ENCODE measurements at places on chromosomes 12 and 14.

- no peak for DNase-seq
Measured at GRCh38 chr14:33465846-33466700, 484.8 kb downstream of the EGLN3 start.

GRCh38 chr14:77094672-77095284 lies 3.3 kb upstream of the CIPC start:
- DNase-seq: peak; percentile 75

GRCh38 chr14:51738754-51739153 lies 87.0 kb downstream of the FRMD6 start:
- no peak for DNase-seq

DNA sequence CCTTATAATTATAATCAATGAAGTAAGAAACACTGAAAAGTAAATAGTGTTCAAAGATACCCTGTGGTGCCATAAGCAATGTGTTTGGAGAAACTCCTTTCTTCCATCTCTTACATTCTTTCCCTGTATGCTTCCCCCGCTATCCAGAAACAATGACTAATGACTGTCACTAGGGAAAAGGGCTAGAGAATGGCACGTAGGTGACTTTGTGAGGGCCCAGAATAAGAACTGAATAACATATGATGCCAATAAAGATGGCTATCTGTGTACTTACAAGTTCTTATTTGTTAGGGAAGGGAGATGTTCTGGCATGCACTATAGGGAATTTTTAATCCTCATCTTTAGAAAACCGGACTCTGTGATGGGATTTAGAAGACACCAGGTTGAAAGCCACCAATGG lies 4.7 kb upstream of the KRT7 start:
- no peak for DNase-seq

DNA sequence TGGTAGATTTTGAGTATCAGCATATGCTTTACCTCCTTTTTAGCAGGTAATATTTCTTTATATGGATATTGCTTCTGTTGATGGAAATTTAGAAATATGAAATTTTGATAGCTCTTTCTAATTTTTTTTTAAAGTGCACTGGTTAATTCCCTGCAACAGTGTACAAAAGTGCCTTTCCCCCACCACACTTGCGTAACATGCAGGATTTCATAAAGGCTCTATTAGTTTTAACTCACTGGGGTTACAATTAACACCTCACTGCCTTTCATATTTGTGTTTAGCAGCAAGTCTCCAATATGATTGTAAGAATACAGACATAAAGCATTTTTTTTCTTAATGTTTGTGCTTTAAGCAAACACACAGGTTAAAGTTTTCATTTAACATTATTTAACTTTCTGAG lies 25.6 kb downstream of the MNAT1 start:
- no peak for DNase-seq

DNA sequence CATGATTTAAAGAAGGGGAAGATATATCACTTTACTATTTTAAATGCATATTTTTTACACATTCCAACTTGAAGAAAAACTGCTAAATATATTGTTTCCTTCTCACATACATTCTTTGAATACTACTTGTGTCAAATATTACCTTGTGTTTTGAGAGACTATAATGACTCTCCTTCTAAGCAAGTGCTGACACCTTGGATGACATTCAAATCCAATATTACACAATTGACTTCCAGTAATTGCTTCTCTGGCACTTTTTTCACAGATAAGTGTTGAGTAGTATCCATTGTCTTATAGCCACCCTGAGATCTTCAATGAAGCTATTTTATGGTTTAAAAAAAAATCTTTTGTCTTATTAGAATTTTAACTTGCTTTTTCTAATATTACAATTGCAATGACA lies 61.2 kb upstream of the ST8SIA1 start:
- DNase-seq: no peak

DNA sequence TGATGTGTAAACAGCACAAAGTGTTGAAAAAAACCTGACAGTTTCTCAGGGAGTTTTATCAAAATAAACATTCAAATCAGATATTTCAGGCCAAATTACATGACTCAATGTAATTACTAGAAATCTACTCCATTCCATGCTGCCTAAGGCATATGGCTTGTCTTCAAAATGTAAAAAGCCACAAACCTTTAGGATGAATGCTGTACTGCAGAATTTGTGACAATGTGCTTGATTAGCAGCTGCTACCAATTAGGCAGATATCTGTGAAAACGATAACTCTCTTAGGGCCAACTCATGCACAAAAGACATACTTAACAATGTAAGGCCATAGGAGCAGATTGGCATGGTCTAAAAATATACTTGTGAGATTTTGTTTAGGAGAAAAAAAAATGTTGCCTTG lies 267.0 kb downstream of the DACT1 start:
- no peak for DNase-seq

GRCh38 chr14:87698481-87698880 lies 294.5 kb downstream of the GALC start:
- no peak for DNase-seq

GRCh38 chr14:94612174-94612573 lies at the start of gene SERPINA3:
TSS of gene SERPINA3 (plus strand) at chr14:94612391. CDS start at chr14:94614442, 2,051 bp downstream.
- DNase-seq: no peak

- DNase-seq: no peak
Measured at GRCh38 chr12:52440821-52441319, 6.7 kb upstream of the KRT75 start.

- peak; percentile 76 for DNase-seq
Measured at GRCh38 chr12:117236456-117237001, 46.3 kb upstream of the FBXO21 start.

DNA sequence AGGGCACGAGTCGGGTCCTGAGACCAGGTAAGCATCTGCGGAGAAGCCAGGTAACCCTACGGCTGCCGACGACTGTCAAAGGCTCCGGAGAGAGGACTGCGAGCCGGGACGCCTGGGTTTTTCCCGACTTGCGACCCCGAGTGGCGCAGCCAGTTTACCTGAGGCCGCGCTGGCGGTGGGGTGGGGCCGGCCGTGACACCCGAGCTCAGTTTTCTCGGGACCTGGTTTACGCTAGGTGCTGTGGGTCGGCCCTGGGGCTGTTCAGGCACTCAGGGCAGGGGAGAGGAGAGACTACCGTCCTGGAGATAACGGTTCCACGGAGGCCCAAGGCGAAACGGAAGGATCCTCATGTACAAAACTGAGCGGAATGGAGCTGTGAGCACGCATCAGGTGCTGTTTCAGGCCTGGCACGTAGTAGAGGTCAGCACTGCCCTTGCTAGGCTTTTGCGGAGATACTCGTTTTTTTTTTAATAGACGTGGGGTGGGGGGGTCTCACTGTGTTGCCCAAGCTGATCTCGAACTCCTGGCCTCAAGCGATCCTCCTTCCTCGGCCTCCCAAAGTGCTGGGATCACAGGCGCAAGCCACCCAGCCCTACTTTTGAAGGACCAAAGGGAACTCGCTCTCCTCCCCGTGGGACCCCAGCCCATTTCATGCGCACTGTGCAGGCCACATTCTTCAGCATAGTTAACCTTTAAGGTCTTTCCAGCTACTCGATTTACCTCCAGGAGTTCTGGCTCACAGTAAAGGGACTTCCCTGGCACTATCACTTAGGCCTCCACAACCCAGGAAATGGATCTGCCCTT lies 471 bp downstream of the MTRFR start:
- DNase-seq: no peak

GRCh38 chr14:76531821-76532318 lies 155.9 kb downstream of the ESRRB start:
- DNase-seq: no peak

DNA sequence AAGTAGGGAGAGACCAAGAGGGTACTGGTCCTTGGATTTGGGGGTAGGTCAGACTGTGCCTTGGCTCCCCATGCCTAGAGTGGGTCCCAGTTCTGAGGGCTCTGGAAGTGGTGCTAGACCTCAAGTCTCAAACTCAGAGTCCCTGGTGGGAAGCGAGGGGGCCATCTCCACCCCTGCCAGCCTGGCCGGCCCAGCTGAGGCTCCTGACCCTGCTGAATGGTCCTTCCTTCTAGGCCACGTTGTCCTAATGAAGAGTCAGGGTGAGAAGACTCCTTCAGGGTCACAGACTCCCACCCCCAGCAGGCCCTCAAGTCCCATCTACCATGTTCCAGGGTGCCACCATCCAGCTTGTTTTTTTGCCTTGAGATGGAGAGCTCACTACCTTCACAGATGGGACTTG lies 12.9 kb downstream of the SERPINA6 start:
- DNase-seq: no peak

- DNase-seq: no peak
Measured at GRCh38 chr12:8606890-8607289, 5.8 kb downstream of the AICDA start.

GRCh38 chr12:80121661-80122060 lies 22.3 kb downstream of the OTOGL start:
- DNase-seq: no peak

DNA sequence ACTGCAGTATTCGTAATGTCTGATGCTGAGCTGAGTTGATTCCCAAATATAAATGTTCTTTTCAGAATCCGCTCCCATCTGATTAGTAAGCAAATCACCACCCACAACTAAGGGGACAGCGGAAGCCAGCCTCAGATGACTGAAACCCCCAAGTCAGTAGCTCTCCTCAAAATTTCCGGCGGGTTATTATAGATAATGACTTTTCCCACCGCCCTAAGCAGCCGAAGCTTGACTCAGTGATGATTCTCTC lies 469 bp upstream of the LRFN5 start:
- no peak for DNase-seq

GRCh38 chr12:4849115-4849541 lies 60.6 kb upstream of the KCNA1 start:
- DNase-seq: no peak

GRCh38 chr12:90327793-90328743 lies 619.4 kb upstream of the ATP2B1 start:
- DNase-seq: no peak

GRCh38 chr14:103155010-103155409 lies 31.7 kb downstream of the TNFAIP2 start:
- DNase-seq: peak; percentile 86

DNA sequence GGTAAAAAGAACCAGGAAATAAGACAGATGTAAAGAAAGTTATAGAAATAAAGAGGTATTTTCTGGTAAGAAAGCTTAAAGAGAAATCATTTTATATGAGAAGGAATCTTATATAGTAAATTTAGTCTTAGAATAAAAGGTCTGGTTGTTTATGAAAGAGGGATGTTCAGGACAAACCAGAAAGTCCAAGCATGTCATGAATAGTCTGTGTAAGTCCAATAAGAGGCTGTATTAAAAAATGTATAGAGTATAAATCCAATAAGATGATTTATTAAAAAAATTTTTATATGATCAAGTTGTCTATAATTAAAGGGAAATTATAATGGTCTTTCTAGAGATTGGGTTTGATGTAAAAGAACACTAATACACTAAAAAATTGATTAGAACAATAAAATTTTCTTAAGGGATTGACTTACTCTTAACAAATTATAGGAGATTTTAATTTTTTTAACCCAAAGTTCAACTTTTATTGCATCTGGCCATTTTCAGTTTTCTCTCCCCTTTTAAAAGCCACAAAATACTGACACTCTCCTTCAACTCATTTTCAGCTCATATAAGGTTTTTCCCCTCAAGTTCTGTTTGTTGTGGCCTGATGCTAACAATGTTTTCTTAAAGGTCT lies 35.1 kb downstream of the ST8SIA1 start:
- no peak for DNase-seq

DNA sequence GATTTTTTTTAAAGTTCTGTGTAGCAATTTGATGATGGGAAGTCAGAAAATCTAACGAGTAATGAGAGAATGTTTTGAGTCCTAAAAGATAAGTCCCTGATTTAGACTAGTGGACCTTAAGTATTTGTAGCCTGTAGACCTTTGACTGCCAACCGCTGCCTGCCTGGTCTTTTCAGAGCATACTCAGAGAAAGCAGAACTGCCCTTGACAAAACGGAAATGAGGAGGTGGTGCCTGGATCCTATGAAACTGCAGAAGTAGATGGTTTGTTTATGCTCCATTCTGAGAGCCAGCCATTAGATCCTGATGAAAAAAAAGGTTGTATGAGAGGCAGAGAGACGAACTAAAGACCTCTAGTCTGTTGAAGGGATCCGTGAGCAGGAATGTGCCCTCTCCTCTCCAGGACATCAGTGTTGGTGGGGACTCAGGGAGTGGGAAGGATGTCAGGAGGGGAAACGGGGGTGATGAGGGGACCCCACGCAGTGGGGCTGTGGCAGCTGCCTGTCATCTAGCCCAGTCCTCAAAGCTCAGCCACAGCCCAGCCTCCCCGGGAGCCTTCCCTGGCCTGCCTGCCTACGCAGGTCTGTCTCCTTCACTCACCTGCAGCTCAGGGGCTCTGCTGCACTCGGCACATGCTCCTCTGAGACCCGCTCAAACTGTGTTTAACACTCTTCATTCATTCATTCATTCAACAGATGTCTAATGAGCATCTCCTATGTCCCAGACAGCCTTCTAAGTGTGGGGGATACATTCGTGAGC lies 447.5 kb downstream of the AACS start:
- DNase-seq: no peak

GRCh38 chr12:67472539-67472938 lies 176.0 kb upstream of the DYRK2 start:
- peak; percentile 49 for DNase-seq

DNA sequence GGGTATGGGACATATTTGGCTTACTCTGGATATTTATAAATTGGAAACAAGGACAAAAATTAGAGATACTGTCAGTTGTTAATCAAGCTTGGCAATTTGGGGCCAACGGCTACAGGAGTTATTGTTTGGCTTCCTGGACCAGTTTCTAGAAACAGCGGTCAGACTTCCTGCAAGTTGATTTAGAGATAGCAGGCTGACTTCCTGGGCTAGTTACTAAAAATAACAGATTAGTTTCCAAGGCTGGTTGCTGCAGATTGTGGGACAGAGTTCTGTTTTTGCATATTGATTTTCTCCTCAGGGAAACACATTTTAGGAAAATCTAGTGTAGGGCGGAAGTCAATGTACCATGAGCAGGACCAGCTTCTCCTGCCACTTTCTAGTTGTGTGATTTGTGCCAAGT lies 144.0 kb upstream of the TMPO start:
- no peak for DNase-seq

- DNase-seq: no peak
Measured at GRCh38 chr12:67759829-67760228, 111.3 kb downstream of the DYRK2 start.

GRCh38 chr12:85179680-85180270 lies 100.2 kb upstream of the ALX1 start:
- DNase-seq: no peak

- no peak for DNase-seq
Measured at GRCh38 chr12:47017901-47018475, 61.4 kb upstream of the PCED1B start.

GRCh38 chr12:22728987-22729386 lies 104.0 kb downstream of the ETNK1 start:
- DNase-seq: no peak

- no peak for DNase-seq
Measured at GRCh38 chr12:2248901-2249381, 196.2 kb downstream of the CACNA1C start.

DNA sequence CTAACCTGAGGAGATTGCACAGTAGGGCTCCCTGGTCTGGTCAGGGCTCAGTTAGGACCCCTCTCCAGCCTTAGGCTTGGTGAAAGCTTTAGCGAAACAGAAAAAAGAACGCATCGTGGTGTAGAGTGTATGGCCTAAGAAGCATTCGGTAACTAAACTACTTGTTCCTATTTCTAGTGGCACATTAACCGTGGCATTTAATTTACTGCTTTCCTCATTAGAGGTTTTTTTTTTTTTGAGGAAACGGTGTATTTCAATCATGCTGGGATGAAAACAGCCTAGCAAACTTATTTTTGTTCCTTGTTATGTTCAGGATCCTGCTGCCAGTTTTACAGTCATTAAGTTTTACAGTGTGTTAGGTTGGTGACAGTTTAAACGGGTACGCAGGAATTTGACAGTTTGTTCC lies 518 bp upstream of the OSBPL8 start:
- DNase-seq: no peak
